ENCODE measurements at places on chromosomes 13 and 19.
A peak's percentile ranks its signal among the peaks of the same experiment; 100 is the strongest.

DNA sequence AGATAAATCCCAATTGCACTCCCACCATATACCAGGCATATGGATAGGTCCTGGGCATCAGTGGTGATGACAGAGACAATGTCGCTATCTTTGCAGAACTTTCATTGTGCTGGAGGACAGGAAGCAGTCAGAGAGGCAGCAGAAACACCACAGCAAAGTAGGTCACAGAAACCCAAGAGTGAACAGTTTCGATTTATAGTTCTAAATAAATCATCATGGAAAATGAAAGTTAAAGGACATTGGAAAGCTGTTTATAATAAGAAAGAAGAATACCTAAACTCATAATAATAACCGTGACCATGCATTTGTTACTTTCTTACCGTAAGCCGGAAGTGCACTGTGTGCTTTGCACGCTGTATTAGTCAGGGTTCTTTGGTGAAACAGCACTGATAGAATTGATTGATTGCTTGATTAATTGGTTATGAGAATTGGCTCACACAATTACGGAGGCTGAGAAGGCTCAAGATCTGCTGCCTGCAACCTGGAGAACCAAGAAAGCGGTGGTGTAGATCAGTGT, 38.9 kb downstream of the ALOX5AP start:
- peak; percentile 54 for DNase-seq

DNA sequence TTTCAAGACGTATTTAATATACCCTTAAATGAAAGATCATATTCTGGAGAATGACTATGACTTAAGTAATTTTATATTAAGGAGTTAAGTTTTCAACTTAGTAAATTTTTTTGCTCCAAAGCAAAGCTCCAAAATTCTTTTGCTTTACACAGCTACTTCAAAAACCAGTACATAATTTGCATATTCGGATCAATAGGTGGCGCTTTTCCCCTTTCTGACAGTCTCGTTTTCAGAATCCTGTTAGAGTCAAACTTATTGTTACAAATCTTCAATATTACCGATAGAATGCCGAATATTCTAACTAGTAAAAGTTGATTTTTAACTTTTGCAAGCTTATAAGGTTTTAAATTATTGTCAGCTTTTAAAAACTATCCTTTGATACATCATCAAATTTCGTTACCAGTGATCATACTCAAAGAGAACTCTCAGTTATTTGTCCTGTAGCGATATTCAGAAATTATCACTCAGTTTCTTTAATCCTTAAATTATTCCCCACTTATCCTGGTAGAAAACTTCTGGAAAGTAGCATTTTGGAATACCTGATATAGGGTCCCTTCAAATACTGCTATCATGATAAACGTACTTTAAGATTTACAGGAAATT, 852.7 kb upstream of the KLHL1 start:
- DNase-seq, result no peak

DNA sequence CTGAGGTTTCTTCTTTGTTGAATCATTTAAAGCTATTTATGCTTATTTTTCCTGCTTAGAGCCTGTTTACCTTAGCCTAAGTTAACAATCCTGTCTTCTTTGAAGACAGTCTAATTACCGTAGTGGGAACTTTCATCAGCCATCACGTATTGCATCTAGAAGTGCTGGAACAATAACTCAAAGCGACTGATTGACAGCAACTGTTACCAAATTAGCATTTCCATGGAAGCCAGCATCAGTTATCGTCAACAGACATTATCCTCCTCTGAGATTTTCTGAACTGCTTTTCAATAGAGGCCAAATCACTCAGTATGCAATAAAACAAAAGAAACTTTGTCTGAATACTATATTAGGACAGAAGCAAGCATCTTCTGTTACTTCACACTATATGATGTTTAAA, 433.3 kb upstream of the SLITRK1 start:
- DNase-seq, result no peak

GRCh38 chr19:4576016-4576933, 16.8 kb upstream of the SEMA6B start:
- DNase-seq, result peak; percentile 73

DNA sequence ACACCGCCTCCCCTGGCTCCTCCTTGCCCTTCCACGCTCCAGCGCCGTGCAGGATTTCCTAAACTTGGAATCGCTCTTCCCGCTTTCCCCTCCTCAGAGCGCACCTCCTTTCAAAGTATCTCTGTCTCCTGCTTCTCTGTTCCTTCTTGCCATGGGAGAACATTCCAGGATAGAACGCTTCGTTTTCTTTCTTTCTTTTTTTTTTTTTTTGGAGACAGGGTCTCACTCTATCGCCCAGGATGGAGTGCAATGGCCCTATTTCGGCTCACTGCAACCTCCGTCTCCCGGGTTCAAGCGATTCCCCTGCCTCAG, 574 bp upstream of the XPO4 start:
- DNase-seq, result no peak

DNA sequence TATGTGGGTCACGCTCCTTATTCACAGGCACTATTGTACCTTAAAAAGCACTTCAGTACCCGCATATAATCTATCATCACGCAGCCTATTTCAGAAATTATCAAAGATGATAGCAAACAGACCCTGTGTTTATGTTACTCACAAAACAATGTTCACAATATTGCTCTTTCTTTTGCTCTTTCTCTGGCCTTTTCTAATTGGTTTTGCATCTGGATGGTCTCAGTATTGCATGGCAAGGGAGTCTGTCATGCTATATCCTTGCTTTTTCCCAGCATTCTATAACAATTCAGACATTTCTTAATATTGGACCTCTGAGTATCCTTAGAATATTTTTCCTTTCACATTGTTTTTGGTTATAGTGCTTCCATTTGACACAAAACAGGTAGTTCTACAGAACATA, 541.8 kb upstream of the KLF12 start:
- DNase-seq, result no peak

DNA sequence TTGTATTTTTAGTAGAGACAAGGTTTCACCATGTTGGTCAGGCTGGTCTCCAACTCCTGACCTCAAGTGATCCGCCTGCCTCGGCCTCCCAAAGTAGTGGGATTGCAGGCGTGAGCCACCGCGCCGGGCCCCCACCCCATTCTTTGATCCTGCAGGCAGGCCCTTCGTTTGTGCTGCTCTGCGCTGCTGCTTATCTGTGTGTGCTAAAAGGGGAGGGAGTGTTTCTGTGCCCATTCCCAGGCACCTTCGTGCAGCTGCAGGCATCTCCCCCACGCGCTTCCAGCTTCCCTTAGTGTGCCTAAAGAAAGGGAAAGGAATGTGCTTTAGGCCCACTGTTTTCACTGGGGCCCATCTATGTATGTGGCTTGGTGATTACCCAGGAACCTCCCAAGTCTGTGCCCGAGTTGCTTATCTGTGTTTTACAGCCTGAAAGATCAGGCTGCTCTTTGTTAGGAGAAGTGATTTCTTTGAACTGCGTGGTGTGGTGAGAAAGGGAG, 27.2 kb downstream of the EPN1 start:
- DNase-seq, result no peak

GRCh38 chr19:40264314-40265054, 20.7 kb downstream of the AKT2 start:
- no peak for DNase-seq

DNA sequence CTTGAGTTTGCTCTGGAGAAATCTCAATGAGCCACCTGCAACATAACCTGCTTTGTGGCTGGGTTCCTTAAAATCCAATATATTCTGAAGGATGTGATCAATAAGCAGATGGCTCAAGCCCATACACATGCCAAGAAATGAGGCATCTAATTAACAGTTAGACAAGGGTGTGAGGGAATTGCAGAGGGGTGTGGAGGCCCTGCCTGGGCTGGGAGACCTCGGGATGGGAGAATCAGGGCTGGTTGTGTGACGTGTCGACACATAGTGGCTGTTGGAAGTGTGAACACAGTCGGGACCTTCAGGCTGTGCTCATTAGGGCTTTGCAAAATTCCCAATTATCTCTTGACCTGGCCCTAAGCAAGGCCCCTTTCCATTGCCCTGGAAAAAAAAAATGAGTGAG, 362.0 kb upstream of the TMTC4 start:
- no peak for DNase-seq

DNA sequence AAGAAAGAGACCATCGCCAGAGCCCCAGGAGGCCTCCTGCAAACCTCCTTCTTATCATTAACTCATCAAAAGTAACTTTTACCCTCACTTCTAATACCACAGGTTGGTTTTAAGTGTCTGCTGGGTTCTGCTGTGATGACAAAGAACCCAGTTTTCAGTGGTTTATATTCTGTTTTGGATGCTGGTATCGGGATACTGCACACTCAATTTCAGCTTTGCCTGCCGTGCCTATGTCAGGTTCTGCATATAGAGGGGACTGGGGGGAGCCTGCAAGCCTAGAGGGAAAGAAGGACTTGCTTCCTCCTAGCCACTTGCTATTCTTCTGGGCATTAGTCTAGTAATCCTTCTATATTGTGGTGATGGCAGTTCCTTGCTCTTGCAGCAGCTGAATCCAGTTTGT, 242.4 kb downstream of the KCNRG start:
- no peak for DNase-seq

DNA sequence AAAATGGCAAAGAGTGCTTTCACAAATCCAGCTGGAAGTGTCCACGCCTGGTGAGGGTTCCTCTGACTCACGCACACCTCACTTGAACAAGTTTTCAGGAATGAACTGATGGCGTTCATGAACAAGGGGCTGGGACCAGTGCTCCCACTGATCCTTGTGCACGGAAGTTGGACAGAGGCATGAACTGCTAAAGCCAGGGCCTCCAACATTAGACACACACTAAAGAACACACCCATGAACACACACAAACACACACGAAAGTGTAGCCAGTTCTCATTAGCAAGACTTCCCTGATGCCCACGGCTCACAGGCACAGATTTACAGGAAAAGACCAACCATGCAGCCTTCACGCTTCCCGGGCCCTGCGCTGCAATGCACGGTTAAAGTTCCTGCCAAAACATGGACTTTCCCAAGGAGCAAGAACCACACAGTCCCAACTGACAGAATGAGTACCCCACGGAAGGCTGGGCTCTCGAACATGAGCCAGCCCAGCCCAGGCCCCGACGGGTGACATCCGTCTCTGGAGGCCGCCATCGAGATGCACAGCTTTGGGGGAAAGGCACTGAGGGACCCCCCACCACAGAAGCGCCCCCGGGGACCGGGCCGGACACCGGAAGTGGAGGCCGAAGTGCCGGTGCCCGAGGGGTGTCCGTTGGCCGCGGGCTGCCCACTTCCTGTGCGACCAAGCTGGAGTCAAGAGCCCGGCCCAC, 808 bp downstream of the DNMT1 start:
- DNase-seq, result no peak

- DNase-seq, result peak; percentile 9
Observed at GRCh38 chr13:112454648-112455334, 78.6 kb downstream of the SPACA7 start.

DNA sequence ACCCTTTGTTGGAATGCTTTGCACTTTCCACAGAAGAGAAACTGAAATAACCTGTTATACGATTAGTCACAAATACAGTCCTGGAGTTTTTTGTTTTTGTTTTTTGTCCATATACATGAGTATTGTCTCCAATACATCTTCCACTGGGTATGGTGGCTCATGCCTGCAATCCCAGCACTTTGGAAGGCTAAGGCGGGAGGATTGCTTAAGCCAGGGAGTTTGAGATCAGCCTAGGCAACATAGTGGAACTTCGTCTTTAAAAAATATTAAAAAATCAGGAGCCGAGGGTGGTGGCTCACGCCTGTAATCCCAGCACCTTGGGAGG, 25.0 kb downstream of the AP2S1 start:
- DNase-seq, result no peak

- peak; percentile 31 for DNase-seq
Observed at GRCh38 chr19:14073925-14074838, 1.6 kb downstream of the MISP3 start.

- DNase-seq, result no peak
Observed at GRCh38 chr19:2848616-2849015, 7.3 kb downstream of the ZNF555 start.

- no peak for DNase-seq
Observed at GRCh38 chr13:71589032-71589431, 278.0 kb downstream of the DACH1 start.

- no peak for DNase-seq
Observed at GRCh38 chr13:23766939-23767338, 122.3 kb downstream of the MIPEP start.

DNA sequence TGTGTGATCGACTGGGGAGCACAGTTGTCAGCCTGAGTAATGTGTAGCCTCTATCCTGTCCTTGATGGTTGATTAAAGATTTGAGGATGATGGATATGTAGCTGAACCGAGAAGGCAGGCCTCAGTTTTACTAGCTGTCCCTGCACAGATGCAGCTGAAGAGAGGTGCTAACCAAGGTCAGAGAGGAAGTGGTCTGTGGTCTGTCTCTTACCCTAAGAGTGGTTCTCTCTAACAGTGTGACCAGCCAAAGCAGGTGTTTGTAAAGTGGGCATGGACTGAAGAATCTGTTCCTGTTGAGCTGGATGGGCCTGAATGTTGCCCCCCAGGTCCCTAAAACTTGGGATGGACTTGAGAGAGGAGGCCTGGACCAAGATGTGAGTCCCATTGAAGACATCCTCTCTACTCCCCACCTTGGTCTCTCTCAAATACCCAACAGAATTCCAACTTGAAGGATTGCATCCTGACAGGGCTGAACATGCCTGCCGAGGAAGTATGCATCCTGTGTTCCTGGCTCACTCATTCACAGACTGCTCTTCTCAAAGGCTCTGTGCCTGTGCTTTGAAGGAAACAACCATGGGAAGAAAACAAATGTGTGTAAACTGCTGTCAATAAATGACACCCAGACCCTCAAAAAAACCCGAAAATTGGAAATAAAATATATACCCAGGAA, 223.8 kb downstream of the MAB21L1 start:
- no peak for DNase-seq

DNA sequence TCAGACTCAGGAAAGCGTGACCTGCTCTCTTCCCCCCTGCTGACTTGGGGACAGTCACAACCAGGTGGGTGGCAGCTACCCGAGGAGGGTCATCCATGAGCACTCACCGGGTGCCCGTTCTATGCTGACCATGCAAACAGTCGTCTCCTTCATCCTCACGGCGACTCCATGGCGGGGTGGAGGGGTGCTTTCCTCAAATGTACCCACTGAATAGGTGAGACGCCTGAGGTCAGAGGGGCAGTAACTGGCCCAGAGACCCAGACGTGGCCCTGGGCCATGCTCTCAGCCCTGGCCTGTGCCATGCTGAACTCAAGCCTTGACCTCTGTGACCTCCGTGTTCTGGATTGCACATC, 59.2 kb upstream of the TPM4 start:
- no peak for DNase-seq

- no peak for DNase-seq
Observed at GRCh38 chr13:28459911-28460310, 35.0 kb downstream of the FLT1 start.

GRCh38 chr19:45171211-45171623, 6.8 kb downstream of the TRAPPC6A start:
- peak; percentile 75 for DNase-seq

GRCh38 chr13:75774176-75774575, 138.0 kb downstream of the LMO7 start:
- DNase-seq, result no peak

DNA sequence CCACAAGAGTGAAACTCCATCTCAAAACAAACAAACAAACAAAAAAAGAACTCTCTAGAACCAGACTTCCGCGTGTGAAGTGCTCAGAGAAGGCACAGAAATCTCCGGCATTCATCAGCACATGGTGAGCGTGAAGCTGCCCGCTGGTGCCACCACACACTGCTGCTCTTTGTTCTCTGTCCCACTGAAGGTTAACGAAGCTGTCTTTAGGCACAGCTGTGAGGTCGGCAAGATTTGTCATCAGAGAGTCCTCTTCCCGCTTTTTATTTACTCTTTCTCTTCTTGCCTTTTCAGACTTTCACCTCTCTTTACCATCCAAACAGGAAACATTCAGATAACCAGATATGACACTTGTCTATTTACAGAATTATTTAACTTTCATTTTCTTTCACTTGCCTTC, 115.2 kb upstream of the ARGLU1 start:
- DNase-seq, result no peak

- DNase-seq, result no peak
Observed at GRCh38 chr19:4376991-4377781, 23.2 kb downstream of the SH3GL1 start.

All from activated CD4-positive, alpha-beta memory T cell treated with anti-CD3 and anti-CD28 coated beads, Interleukin-2, amount 10 ng/mL, durations not matched to agents 7 days and 5 days (primary cell).